ENCODE measurements at places on chromosomes 6 and 20.

- no peak for DNase-seq
Measured at GRCh38 chr6:119890470-119890869, 540.9 kb upstream of the MAN1A1 start.

- DNase-seq, result no peak
Measured at GRCh38 chr20:59683181-59683580, 78.8 kb downstream of the PHACTR3 start.

GRCh38 chr20:1122388-1123315 lies 4.2 kb downstream of the PSMF1 start:
- DNase-seq, result no peak

GRCh38 chr6:15901141-15902115 lies 227.5 kb upstream of the MYLIP start:
- DNase-seq, result no peak

DNA sequence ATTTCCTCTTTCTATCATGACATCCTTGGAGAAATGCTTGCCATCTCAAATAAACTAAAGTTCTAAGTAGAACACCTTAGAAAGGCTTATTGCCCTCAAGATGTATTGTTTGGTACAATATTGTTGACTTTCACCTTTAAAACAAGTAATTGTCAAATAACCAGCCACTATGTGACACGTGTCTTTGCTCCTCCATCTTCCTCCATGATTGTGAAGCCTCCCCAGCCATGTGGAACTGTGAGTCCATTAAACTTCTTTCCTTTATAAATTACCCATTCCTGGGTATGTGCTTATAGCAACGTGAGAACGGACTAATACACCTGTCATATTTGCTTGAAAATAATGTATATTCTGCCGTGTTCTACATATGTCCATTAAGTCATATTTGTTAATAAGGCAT lies 126.5 kb downstream of the BMP5 start:
- DNase-seq, result no peak

- no peak for DNase-seq
Measured at GRCh38 chr6:17269840-17270239, 11.3 kb upstream of the RBM24 start.

Measured in H1 (cell line).